ENCODE measurements at places on chromosomes 1 and 21.
A peak's percentile ranks its signal among the peaks of the same experiment; 100 is the strongest.

DNA sequence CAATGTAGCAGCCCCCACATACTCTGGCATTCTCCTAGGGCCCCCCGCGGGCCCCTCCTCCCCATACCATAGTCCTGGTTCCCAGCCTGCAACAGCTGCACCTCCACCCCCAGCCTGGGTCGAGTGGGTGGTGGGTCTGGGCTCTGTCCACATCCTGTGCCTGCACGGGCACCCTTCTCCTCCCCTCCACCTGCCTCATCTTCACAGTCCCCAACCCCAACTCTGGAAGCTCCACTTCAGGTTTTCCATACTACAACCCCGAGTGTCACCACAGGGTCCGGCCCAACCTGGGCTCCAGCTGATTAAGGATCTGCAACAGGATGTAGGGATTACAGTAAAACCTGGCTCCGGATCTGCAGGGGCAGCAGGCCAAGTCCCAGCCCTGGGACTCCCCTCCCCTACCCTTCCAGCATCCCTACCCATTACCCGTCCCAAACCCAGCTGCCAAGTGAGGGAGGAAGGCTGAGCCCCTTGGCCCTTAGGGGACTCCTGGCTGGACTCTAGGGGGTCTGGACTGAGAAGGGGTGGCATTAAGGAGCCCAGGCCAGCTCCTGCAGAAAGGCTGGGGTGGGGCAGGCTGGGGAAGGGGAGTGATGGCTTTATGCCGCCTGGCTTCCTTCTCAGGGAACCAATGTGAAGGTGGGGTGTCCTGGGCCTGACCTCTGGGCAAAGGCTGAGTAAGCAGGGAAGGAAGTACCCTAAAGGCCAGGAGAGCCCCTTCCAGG, 116.8 kb downstream of the CASZ1 start:
- peak; percentile 85 for DNase-seq

DNA sequence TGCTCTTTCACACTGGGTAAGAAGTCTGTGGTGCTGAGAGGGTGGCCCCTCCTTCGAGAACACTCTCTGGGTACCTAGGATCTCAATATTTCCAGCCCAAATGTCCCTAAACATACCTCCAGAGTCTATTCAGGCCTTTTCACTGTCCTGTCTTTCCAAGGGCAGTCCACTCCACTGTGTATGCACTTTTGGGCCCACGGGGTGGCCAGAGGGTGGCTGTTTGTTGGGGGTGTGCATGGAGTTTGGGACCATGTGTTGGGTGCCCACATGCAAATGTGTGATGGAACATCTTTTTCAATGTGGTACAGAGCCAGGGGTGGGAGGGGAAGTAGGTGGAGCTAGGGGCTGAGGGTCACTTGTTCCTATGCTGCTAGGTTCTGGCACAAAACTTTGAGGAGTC, 87.5 kb downstream of the FAM78B start:
- DNase-seq = no peak

DNA sequence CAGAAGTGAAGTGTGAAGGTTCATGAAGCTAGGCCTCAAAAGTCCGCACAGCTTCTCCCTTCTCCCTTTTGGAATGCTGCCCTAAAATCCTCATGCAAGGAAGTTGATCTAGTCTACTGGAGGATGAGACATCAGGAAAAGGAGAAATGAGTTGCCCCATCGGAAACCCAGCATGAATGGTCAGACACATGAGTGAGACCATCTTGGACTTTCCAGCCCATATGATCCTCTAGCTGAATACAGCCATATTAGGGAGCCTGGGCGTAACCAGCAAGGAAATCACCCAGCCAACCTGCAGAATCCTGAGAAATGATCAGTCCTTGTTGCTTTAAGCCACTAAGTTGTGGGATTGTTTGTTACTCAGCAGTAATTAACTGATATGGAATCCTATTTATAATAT, 12.5 kb downstream of the DBT start:
- DNase-seq = no peak

GRCh38 chr1:247373721-247374141, 42.1 kb upstream of the ZNF496 start:
- DNase-seq = no peak

DNA sequence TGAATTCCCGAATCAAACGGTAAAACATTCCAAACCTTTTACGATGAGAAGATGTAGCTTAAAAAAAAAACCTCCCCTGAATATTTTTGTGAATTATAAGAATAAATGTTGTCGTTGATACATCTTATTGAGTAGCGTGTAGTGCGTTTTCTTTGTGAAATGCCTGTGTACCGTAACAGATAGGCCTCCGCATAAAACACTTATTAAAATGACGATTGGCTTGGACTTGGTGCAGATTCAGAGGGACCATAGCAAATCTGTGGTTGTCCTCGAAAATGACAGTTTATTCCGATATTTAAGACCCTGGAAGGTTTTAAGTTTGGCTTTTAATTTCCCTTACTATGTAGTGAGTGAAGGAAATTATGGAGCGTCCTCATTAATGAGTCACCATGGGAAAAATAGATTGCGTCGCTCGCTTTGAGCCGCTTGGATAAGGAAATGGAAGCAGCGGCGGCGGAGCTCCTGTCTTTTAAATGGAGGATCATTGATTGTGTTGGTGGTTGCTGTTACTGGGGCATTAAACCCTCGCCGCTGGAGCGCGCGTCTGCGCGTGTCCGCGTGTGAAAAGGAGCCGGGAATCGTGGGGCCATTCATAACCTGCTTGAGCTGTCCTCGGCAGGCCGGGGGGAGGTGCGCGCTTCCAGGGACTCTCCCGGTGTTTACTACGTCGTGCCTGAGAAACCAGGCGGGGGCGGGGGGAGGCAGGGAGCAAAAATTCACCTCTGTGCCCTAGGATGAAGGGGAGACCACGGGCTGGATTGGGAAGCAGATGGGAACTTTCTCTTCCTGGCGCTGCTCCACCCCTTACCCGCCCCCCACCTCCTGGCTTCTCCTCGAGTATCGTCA, 1.6 kb downstream of the SPEN start:
- DNase-seq = peak; percentile 89

- DNase-seq = no peak
Observed at GRCh38 chr1:30257742-30258380, 465.5 kb downstream of the MATN1 start.

GRCh38 chr1:83500987-83501591, 497.8 kb downstream of the TTLL7 start:
- no peak for DNase-seq

GRCh38 chr1:44609412-44609767, 64.9 kb downstream of the TMEM53 start:
- DNase-seq = no peak
